T-helper 17 cell (primary cell): ENCODE measurements at places on chromosomes 7 and 10. TPM values are rescaled to one million over a fixed set of nuclear protein-coding genes. Genes with fewer than 3 reads are reported as not detected.

DNA sequence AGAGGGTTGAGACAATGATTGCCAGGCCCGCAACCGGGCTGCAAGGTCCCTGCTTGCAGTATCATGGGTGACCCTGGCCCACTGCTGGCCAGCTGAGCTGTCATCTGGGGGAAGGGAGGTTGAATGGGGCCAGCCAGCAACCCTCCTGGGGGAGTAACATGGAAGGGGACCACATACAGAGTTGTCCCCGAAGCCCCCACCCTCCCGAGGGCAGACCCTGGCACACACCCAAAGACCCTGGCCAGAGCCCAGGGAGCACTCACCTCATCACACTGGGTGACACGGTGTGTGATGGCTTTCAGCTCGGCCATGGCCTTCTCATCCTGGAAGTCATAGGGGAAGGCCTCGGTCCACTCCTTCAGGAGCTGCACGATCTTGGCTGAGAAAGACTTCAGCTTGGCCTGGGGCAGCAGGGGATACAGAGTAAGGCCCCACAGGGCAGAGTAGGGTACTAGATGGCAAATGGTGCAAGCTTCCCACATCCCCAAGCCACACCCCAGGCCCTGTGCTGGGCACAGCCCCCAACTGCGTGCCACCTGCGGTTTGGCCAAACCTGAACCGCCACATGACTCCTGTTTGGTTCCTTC lies 63.4 kb downstream of the CSGALNACT2 start:
- DNase-seq = no peak

- DNase-seq = no peak
These were observed 5.7 kb downstream of the CUBN start for GRCh38 chr10:17123961-17124360.

Gene MRLN
- total RNA-seq = 0.35 TPM

- DNase-seq = no peak
These were observed 405.1 kb downstream of the PLXNA4 start for GRCh38 chr7:132171130-132171576.

GRCh38 chr10:96301616-96302015 lies 2.6 kb upstream of the DNTT start:
- no peak for DNase-seq

Gene TMEM196
- not detected for total RNA-seq

GRCh38 chr7:146885231-146885630 lies 768.6 kb downstream of the CNTNAP2 start:
- DNase-seq = no peak

Gene FBXL13
- 1.4 TPM for total RNA-seq

GRCh38 chr10:68242051-68242450 lies 10.1 kb upstream of the ATOH7 start:
- no peak for DNase-seq

DNA sequence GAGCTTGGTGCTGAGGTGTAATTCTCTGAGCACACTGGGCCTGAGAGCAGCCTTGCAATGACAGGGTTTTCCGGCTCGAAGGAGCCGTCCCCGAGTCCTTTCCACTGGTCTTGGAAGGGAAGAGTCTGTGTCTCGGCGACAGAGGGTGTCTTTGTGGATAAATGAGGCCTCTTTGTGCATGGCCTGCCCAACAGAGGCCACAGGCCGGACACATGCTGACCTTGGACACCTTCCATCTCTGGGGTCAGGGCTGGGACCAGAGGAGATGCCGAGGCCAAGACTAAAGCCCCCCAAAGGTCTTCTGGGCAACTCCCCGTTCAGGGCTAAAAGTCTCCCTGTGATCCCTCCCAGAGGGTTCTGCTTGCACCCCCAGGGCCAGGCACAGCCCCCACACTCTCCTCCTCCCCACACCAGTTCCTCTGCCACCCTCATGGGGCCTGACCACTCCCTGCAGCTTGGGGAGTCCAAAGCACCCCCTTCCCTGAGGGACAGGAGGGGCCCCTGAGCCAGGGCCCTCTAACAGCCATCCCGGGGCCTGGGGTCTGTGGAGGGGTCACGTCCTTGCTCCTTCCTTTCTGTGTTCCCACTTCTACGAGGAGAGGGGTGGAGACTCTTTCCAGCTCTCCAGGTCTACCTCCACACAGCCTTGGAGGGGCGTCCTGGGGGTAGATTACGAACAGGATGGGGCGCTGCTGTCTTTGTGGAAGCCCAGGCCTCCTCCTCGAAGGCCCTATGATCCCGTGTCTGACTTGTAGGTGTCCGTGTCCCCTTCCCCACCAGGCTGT lies 130.6 kb upstream of the FAM20C start:
- DNase-seq = no peak

Gene KCNH2
- 5.6 TPM for total RNA-seq

Gene FAM25A
- not detected for total RNA-seq

GRCh38 chr7:14899030-14899429 lies 3.5 kb downstream of the DGKB start:
- no peak for DNase-seq

- DNase-seq = no peak
These were observed 77.0 kb downstream of the PFKFB3 start for GRCh38 chr10:6279540-6280267.

Gene CTAGE6
- total RNA-seq = 0.73 TPM

DNA sequence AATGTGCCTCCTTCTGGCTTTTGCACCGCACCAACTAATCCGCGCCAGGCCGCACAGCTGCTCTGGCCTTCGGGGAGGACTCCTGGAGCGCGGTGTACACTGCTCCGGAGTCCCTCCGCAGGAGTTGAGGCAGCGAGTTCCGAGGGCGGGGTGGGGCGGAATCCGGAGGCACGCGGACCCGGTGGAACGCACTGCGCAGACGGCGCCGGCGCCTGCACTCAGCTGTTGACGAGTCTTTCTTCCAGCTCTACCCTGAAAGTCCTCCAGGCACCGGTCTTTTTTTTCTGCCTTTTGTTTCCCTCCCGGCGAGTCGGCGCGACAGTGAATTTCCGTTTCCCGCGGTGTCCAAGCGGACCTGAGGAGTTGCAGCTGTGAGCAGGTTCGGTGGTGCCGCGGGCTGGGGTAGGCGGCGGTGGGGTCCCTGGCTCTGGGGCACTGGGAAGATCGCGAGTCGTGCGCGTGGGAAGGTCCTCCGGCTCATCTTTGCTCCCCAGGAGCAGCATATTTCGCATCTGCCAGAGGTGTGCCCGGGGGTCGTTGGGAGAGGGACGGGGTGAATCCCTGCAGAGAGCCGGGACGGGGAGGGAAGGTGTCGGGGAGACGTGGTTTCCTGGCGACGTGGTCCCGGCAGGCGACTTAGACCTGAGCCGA lies 44.1 kb downstream of the SFTPD start:
- DNase-seq = peak; percentile 16

GRCh38 chr7:55516409-55516808 lies 55.9 kb downstream of the VOPP1 start:
- DNase-seq = no peak

Gene NPM3
- total RNA-seq = 13.8 TPM

DNA sequence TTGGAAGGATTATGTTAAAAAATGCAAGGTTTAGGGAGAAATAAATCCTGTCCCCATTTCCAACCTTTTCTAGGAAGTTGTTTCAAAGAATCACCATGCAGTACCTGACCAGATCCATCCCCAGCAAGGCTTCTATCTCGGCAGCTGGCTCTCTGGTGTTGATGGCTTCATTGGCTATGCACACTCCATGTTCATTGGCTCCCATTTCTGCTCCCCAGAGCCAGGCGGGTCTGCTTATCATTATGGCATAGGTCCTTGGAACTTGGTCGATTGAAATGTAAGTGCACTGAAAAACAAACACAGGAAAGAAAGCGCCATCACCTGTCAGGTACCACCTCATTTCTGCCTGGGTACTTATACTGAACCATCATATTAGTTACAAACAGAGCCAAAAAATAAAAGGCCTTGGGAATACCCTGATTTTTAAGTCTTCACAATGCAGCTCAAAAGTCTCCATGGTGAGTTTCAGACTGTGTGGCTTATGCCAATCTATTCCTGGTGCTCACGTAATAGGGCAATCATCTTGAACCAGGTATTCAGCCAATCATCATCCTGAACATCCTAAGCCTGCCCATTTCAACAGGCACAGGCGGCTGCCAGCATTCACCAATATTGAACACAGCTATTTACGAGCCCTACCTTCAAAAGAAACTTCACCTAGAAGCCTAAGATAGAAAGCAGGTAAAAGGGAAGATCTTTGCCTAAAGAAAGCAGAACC lies 34.4 kb downstream of the SCRN1 start:
- no peak for DNase-seq

GRCh38 chr10:132858121-132859081 lies 72.5 kb upstream of the NKX6-2 start:
- peak; percentile 1 for DNase-seq

- no peak for DNase-seq
These were observed 4.9 kb upstream of the TOMM7 start for GRCh38 chr7:22827563-22827962.

- DNase-seq = no peak
These were observed 40.4 kb upstream of the DLX5 start for GRCh38 chr7:97064972-97065587.

DNA sequence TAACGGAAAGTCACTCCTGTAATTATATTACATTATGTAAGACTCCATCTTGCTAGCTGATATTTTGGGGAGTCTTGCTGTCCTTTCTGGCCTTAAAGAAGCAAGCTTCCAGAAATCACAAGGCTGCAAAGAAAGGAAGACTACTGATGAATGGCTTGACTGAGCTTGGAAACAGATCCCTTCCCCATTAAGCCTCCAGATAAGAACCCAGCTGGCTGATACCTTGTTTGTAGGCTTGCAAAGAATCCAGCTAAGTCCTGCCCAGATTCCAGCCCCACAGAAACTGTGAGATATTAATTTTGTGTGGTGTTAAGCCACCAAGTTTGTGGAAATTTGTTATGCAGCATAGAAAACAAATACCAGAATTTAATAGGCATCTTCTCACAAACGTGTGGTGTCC lies 49.9 kb upstream of the TMEM106B start:
- no peak for DNase-seq

DNA sequence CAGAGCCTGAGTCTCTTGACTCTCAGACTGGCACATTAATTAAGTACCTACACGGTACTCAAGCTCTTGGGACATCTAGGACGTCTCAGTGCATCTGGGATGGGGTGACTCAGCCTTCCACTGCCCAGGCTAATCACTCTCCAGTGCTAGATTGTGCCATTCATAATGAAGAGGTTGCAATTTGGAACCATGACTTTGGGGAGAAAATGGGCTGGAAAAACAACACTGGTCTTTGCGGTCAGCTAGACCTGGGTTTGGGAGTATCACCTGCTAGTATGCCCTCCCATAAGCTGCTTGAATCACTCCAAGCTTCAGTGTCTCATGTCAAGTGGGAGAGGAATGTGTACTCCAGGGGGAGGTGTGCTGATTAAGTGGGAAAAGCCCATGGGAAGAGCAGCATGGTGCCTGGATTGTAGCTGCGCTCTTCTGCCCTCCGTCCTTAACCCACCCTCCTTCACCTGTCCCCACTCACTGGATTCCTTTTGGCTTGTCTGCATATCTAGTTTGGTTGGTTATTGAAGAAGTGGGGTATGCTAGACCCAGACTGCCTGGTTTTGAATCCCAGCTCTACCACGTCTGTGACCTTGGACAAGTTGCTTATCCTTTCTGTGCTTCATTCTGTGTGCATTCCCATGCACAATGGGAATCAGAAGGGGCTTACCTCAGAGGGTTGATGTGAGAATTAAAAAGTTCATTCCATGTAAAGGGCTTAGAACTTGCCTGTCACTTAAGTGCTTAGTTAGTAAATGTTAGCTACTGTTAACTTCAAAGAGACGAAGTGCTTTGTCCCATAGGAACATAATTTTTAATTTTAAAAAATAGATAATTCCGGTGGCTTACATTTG lies 3.8 kb downstream of the NFE2L3 start:
- DNase-seq = no peak
